ENCODE measurements at places on chromosomes 1 and 21.
A peak's percentile ranks its signal among the peaks of the same experiment; 100 is the strongest.

- no peak for DNase-seq
These were observed 519.0 kb downstream of the NPHP4 start for GRCh38 chr1:5473268-5473667.

DNA sequence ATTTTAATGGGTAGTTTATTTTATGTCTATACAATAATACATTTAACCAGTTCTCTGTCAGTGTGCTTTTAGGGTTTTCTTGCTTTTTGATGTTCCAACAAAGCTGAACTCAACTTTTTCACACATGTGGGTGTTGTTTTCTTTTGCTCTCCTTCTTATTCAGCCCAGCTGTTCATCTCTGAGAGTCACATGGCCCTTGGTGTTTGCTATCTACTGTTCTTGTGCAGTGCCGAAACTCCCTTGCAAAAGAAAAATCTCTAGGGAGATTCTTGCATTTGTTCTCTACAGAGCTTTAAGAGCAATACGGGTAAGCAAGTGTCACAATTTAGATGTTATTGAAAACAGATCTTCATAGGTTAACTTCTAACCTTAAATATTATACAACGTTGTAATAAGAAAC, 281.1 kb upstream of the CXADR start:
- no peak for DNase-seq

GRCh38 chr21:42581993-42582786, 68.5 kb downstream of the SLC37A1 start:
- no peak for DNase-seq

- DNase-seq = peak; percentile 95
These were observed at the start of gene DNTTIP2 for GRCh38 chr1:93878889-93879586. DNTTIP2 (minus strand) TSS chr1:93879206; CDS start chr1:93879148, 58 bp downstream.

DNA sequence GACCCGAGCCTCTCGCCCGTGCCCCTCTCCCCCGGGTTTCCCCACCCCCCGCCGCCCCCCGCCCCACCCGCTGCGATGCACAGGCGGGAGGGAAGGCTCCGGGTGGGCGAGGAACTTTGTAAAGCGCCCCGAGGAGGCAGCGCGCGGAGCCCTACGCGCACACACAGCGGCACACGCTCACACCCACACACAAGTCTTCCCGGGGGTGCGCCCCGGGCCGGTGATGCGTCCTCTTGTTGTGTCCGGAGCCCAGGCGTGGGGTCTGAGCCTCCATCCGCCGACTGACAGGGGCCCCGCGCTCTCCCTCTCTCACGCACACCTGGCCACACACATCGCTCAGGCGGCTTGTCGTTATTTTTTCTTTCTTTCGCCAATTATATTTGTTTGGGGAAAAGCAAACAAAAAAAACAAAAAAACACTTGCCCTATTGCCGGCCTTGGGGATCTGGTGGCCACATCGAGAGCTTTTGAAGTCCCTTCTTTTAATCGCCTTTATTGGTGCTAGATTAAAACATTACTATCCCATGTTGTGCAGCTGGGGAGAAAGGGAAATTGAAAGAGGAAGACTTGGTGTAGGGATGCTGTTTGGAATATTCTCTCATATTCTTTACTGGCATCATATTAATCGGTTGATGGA, 770 bp downstream of the NTNG1 start:
- no peak for DNase-seq

DNA sequence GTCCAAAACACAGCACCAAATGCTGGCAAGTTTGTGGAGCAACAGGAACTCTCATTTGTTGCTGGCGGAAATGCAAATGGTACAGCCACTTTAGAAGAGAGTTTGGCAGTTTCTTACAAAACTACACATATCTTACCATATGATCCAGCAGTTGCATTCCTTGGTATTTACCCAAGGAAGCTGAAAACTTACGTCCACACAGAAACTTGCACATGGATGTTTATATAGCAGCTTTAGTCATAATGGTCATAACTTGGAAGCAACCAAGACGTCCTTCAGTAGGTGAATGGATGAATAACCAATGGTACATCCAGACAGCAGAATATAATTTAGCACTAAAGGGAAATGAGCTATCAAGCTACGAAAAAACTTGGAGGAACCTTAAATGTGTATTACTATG, 66.4 kb downstream of the MARK1 start:
- DNase-seq = no peak
